ENCODE measurements at places on chromosomes 3 and 15.

DNA sequence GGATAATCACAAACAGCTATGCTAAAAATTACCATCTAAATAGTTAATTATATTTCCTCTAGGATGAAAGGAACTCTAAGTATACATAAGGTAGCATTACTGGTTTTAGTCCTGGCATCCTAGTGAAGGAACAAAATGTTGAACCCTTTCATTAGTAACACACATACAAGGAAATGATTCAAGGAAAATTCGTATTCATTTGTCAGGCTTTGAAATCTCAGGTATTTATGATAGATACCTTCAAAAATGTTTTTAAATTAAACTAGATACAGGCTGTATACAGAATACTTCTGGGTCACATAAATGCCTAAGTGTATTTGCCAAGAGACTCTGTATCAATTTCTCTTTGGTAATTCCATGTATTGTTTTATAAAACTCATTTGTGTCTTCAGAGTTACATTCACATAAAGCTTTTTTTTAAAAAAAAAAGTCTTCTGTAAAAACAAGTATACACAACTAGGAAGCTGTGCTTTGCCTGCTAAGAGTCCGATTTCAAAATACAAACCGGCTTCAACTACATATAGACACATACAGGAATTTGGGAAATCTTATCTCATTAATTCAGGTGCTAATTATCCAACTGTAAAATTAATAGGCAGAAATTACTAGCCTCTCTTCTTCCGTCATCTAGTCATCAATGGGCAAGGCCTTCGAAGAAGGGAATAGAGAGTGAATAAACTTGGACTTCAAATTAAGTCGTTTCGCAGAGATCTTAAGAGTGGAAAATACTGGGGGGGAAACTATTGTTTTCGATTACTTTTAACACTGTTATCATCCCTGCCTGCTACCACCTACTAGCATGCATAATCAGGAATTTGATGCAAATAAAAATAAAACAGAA is 1.3 kb downstream of the SECISBP2L start:
- DNase-seq: no peak

DNA sequence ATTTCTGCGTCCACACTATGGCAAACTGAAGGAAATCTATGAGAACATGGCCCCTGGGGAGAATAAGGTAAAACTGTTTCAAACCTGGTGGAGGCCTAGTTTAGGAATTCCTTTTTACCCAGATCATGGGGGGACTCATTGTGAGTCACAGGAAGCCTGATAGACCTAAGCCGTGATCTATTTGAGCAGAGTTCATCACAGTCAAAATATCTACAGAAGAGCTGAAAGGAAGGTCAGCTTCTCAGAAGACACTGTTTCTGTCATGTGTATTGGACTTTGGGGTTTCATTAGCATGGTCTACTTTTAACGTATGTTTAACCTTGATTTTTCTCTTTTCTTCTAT is 1.3 kb downstream of the PSMD2 start:
- no peak for DNase-seq

GRCh38 chr3:29100292-29100691 is 180.6 kb upstream of the RBMS3 start:
- no peak for DNase-seq

DNA sequence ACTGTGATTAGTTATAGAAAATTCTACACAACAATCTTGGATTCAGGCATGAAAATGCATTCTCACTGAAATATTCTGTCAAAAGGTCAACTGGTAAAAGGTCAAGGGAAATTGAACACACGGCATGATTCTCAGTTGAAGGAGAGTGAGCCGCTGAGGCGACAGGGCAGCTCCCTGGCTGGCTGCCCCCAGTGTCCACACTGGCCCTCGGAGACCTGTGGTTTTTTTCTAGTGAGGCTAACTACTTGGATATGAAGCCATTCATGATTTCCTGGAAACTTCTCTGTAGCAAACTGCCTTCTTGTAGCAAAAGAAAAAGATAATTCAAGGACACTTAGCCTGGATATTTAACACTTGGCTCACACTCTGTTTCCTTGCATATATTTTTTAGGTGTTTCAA is 37.2 kb downstream of the AADACL2 start:
- no peak for DNase-seq

DNA sequence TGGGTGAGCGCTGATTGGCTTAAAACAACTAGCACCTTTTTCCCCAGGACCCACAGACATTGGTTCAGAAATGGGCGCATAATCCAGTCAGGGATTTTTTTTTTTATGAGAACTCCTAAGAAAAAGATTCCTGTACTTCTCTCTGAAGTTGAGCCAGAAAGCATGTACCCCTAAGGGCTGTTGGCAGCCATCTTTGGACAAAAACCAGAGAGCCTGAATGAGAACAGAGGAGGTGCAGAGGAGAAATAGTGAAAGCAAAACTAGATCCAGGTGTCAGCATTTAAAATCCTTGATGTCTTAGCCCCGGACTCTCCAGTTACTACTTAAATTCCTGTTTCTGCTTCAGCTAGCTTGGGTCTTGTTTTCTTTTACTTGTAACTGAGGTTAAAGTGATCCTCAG is 1.9 kb upstream of the SLC27A2 start:
- no peak for DNase-seq

DNA sequence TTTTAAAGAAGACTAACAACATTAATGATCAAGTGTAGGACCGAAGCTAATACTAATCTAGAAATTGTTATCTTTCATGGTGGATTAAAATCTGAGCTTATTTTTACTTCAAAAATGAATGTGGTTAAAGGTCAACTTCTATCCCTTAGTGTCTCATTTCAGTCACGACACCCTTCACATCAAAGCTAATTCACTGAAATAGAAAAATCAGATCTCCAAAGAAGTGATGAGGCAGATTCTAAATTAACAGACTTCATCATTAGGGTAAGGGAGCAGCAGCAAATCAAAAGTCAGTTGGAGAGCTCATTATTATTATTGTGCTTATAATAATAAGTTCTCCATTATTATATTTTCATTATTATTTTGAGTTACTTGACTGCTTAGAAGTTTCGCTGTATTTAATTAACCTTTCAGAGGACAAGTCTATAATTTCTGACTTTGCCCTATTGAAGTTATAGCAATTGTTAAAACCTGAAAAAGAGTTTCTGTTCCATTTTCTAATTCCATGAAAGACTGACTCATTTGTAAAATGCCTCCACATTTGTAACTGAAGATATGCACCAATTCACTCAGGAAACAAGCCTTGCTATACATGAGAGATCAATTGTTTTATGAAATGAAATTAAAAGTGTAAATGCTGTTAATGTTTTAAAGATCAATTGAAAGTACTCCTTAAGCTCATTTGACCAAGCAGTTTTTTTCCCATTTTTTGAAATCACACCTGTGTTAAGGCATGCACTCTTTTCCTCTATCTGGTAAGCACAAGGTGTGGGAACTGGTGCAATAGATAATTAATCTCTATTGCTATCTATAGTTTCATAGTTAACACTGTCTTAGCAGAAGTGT is 23.1 kb upstream of the CMC1 start:
- DNase-seq: no peak
